ENCODE measurements at places on chromosomes 16 and 17. TPM values are rescaled to one million over a fixed set of nuclear protein-coding genes. Genes with fewer than 3 reads are reported as not detected.

DNA sequence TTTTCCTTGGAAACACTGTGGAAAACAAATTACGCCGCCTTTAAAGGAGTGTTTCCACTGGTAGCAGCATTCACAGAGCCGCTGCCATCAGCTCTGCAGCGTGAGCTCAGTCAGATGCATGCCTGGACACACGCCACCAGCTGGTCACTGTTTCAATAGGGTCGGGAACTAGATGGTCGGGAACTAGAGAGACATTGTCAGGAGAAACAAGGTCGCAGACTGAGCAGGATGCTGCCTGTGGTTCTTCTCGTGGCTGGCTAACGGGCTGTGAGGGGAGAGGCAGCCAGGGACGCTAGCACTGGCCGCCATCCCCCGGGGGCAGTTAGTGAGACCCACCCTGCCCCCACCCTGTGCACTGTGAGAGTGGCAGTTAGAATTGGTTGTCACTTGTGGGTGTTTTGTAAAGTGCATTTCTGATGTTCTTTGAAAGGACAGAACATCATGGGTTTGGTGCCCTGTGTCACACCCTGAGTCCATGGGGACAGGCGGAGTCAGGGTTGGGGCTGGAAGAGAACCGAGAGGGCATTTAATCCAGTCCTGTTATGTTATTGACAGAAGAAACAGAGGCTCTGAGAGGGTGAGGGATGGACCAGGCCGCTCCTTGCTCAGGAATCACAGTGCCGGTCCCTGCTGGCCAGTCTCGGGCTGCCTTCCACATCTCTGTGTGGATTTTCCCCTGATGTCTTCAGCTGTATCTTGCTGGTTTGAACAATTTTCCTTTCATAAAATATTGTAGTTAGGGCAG, 86.3 kb downstream of the SPECC1 start:
- DNase-seq, result peak; percentile 63

- no peak for DNase-seq
These were observed 244.7 kb downstream of the IRF8 start for GRCh38 chr16:86143666-86144065.

The FBXL16 gene
- 7.5 TPM for total RNA-seq

- DNase-seq, result peak; percentile 91
These were observed 28.7 kb upstream of the MILR1 start for GRCh38 chr17:64420143-64420670.

The MT4 gene
- total RNA-seq, result not detected

DNA sequence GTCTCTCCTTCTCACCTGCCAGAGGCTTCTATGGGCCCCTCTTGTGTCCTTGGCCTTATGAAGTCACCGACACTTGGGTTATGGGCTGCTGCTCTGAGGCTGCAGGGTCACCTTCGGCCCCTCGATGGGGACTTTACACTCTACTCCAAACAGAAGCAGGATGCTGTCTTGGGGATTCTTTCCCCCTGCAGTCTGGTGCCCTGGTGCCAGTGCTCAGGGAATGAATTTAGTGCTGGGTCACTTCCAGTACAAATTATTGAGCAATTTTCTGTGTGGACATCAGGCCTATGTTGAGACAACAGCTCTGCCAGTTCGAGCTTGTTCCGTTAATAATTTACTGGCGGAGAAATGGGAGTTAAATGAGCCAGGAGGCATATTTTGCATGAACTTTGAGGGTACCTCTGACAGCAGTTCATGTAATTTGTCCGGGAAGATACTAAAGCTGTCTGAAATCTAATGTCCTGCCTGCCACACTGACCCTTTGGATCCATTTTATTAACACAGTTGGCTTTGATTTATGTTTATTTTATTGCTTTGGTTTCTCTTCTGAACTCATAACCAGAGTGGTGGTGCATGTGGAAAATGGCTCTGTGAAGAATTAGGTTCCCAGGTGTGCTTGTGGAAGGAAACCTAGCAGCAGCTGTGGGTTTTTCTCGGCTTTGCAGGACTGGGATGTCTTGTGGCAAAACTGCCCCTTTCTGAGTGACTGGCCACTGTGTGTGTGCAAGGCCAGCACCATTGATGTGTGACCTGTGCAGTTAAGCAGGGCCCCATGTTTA, 34.1 kb upstream of the DHX8 start:
- DNase-seq, result no peak

DNA sequence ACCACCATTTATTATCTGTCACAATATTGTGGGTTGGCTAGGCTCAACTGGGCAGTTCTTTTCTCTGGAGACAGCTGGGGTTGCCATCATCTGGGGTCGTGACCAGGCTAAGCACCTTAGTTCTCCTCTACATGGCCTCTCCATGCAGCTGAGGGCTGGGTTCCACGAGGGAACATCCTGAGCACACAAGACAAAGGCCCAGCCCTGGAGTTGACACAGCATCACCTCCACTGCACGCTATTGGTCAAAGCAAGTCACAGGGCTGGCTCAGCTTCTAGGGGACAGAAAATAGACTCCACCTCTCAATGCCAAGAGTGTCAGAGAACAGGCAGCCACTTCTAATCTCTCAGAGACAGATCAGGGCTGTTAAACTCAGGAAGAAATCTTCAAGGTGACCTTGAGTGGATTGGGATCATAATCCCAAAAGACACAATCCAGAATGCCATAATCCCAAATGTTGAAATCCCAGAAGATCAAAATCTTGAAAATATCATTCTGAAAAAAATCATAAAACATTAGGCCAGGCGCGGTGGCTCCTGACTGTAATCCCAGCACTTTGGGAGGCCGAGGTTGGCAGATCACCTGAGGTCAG, 13.0 kb upstream of the USP10 start:
- no peak for DNase-seq

The FAM171A2 gene
- 16.3 TPM for total RNA-seq

GRCh38 chr17:55430541-55431288, 9.1 kb upstream of the MMD start:
- peak; percentile 45 for DNase-seq

DNA sequence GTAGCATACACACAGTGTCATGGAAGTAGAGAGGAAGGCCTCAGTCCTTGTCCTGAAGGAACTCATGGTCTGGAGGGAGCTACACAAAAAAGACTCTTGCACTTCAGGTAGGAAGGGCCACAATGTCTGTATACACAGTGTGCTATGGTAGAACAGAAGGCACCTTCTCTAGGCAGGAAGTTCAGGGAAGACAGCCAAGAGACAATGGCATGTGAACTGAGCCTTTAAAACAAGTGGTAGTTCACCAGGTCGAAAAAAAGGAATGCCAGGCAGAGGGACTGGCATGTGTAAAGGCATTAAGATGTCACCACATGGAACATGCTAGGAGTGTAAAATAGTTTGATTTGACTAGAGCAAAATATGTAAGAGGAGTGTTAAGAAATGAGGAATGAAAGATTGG, 9.7 kb downstream of the GNAO1 start:
- DNase-seq, result no peak

GRCh38 chr17:3845291-3845620, 790 bp downstream of the NCBP3 start:
- no peak for DNase-seq

DNA sequence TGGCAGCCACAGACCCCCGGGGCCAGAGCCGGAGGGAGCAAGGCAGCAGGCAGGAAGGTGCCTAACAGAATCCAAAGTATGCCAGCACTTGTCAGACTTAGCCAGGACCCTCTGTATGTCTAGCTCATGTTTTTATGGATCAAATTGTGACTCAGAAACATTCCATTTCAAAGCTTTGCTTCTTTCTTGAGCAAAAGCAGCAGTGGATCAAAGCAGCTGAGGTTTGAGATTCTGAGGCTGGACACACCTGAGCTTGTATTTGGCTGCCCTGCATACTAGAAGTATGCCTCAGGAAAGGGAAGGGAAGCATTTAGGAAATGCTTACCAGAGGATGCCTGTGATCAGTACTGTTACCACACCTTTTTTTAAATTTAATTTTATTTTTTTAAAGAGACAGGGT, 5.7 kb upstream of the MYO1C start:
- DNase-seq, result no peak

Data from PC-3 (cell line).